Common myeloid progenitor, CD34-positive (primary cell): ENCODE measurements at places on chromosomes 7 and 10.

DNA sequence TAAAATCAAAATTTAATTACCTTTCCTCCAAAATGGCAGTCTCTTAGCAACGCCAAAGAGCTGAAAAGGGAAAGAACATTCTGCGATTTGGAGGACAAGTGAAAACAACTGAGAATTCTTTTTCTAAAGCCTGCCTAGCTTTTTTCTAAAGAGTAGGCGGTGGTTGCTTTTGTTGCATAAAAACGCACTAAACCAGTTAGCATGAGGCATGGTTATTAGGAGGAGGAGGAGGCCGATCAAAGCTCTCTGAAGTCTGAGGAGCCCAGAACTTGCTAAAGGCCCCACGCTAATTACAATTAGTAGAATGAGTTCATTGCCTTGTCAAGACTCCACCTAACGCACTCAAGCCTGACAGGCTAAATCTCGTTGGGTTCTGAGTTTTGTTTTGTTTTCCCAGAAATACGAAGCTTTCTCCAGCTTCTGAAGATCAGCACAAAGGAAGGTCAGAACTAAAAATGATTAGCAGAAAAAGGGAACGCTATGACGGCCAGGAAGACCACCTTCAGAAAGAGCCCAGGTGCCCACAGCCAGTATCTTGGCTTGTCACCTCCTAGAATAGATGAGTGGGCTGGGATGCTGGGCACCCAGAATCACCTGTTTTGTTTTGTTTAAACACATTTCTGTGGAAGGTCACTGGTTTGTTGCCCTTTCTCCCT, 72.0 kb downstream of the FGFR2 start:
- peaks cover 9% of the 10 kb centered on the region for H3K4me1 ChIP-seq
- DNase-seq: no peak
- H3K27ac ChIP-seq: no peak overlapping the region
- no peak overlapping the region for H3K4me3 ChIP-seq

- DNase-seq: no peak
- H3K27ac ChIP-seq: no peak overlapping the region
- no peaks in the 10 kb centered on the region for H3K36me3 ChIP-seq
- no peaks in the 10 kb centered on the region for H3K4me1 ChIP-seq
- no peak overlapping the region for H3K4me3 ChIP-seq
Observed at GRCh38 chr7:78222001-78222751, 423.6 kb downstream of the PHTF2 start.

- no peak overlapping the region for H3K4me3 ChIP-seq
- H3K27me3 ChIP-seq: no peaks in the 10 kb centered on the region
- H3K36me3 ChIP-seq: no peaks in the 10 kb centered on the region
- H3K4me1 ChIP-seq: peaks cover 8% of the 10 kb centered on the region
- no peak for DNase-seq
Observed at GRCh38 chr7:130384371-130384801, 4.1 kb downstream of the CPA1 start.

- no peak overlapping the region for H3K4me3 ChIP-seq
- H3K27me3 ChIP-seq: no peaks in the 10 kb centered on the region
- peaks cover 13% of the 10 kb centered on the region for H3K4me1 ChIP-seq
- H3K27ac ChIP-seq: no peak overlapping the region
- peak; percentile 37 for DNase-seq
- no peaks in the 10 kb centered on the region for H3K36me3 ChIP-seq
Observed at GRCh38 chr7:16068183-16068582, 353.2 kb downstream of the CRPPA start.

DNA sequence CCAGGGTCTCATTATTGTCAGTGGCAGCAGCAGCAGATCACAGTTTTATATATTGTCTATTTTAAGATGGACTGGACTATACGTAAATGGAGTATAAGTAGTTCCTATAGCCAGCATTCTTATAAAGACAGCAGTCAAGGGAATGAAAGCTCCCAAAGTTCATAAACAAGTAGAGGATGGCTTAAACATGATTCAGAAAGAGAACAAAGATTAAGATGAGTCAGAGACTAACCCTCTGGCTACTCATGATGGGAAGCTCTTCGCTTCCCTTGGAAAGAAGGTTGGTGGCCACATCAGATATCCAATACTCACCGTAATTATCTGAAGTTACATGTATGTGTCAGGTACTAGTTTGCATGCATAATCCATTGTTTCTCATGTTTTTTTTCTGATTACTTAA, 277.0 kb downstream of the INHBA start:
- H3K27me3 ChIP-seq: no peaks in the 10 kb centered on the region
- no peak overlapping the region for H3K27ac ChIP-seq
- no peaks in the 10 kb centered on the region for H3K4me1 ChIP-seq
- H3K36me3 ChIP-seq: no peaks in the 10 kb centered on the region
- DNase-seq: no peak
- no peak overlapping the region for H3K4me3 ChIP-seq
